ENCODE measurements at places on chromosomes 16 and 17.

GRCh38 chr16:56847173-56847910, 17.7 kb upstream of the SLC12A3 start:
- DNase-seq: peak; percentile 13

DNA sequence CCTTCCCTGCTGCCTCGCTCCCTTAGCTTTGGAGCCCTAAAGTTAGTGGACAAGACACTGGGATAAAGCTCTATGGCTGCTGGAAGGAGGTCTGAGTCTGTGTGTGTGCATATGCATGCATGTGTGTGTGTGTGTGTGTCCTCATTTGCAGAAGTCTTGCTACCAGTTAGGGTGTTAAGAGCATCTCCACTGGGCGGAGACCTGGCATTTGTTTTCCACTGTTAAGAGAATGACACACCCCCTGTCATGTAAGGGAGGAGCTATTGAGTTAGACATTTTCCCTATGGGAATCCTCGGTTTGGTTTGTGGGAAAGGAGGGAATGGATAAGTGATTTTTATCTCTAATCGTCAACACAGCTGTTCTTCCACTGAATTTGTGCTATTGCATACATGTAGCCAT, 24.8 kb upstream of the ARHGAP23 start:
- peak; percentile 43 for DNase-seq

GRCh38 chr16:67399218-67399733, 6.0 kb upstream of the TPPP3 start:
- DNase-seq: peak; percentile 43

- no peak for DNase-seq
These were observed 29.7 kb upstream of the MRPS23 start for GRCh38 chr17:57879437-57880085.

GRCh38 chr17:75048249-75048878, 1.3 kb downstream of the KCTD2 start:
- DNase-seq: peak; percentile 38

DNA sequence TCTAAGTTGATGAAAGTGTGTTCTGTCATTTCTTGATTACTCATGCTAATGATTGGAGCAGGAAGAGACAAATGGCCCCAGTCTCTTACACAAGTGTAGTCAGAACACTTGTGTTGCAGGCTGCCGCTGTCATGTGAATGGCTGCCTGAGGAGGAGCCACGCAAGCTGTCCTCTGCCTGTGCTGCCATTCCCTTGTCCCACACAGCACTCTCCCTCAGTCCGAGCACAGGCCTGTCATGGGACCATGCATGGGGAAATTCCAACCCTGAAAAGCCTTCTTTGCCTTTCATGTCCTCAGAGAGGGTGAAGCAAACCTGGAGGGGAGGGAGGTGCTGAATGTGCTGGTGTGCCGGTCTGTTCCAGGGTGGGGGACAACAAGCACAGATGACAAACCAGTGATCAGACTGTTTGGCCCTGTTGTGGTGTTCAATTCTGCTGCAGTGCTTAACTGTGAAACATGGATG, 109.4 kb downstream of the MRTFB start:
- no peak for DNase-seq

GRCh38 chr17:8153031-8153451, 837 bp upstream of the PER1 start:
- no peak for DNase-seq

DNA sequence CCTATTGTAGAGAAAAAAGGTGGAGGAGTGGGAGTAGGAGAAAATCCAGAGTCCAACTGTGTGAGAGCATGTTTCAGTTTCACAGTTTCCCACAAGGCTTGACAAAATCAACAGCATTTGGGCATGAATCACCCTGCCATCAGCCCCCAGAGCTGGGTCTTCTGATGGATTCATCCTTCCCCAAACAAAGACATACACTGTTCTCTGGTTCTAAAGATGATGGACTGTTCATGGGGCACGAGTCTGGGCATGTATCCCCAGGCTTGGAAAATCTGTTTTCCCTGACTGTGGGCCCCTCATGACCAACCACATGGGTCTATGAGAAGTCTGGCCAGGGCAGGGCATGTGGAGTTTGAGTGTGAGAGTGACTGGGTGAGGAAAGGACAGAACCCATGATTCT, 210.4 kb upstream of the IRX5 start:
- DNase-seq: no peak

DNA sequence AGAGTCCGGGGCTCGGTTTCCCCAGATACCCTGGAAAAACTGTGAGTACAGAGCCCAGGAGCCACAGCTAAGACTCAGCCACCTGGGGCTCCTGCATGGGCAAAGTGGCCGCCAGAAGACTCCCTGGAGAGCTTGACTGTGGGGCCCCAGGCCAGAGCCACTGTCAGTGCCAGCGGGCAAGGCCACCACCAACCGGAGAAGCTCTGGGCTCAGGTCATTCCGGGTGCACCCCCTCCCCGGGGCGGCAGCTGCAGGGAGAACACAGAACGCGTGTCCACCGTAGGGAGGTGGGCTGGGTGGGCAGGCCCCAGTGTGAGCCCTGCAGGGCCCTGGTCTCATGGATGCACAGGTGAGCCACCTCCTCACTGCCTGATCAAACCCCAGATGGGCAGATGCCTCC, 22.3 kb upstream of the RBFOX3 start:
- no peak for DNase-seq

DNA sequence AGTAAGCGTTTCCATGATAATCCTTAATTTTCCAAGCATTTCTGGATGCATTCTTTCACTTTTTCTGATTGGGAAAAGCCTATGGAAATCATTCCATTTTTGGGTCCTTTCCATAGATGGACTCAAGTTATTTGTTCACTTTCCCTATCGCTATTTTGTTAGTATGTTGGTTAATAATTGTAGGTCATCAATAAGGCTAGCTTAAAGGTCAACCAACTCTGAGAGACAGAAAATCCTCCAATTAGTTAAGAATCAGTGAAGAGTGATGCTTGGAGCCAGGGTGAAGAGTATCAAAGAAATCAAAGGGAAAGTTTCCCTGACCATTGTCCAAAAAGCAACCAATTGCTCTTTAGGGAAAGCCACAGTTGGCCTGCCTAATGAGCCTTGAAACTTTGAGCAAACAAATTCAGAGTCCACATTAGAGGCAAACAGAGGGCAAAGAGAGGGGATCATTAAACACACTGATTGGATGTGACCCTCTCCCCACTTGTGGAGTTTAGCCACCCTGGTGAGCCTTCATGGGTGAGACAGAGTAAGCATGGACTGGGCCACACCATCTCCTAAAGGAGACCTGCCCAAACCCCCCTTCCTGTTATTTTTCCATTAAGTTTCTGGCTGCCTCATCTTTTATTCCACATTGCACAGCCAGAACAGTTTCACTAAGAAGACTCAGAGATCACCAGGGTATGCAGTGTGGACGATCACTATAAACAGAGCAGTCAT, 133.4 kb upstream of the DYNLRB2 start:
- no peak for DNase-seq

- DNase-seq: no peak
These were observed 4.1 kb downstream of the ICAM2 start for GRCh38 chr17:64016231-64016784.

GRCh38 chr17:60163108-60163784, 13.5 kb downstream of the CA4 start:
- DNase-seq: no peak

DNA sequence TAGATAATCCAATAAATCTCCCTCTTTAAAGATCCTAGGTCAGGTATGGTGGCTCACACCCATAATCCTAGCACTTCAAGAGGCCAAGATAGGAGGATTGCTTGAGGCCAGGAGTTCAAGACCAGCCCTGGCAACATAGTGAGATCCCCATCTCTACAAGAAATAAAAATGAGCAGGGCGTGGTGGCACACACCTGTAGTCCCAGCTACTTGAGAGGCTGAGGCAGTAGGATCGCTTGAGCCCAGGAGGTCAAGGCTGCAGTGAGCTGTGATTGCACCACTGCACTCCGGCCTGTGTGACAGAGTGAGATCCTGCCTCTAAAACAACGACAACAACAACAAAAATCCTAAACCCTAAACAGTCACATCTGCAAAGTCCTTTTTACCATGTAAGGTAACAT, 2.0 kb upstream of the CCL22 start:
- no peak for DNase-seq

- no peak for DNase-seq
These were observed 2.9 kb upstream of the AQP8 start for GRCh38 chr16:25213709-25214397.
